Activated naive CD4-positive, alpha-beta T cell treated with anti-CD3 and anti-CD28 coated beads for 36 hours (primary cell): ENCODE measurements at places on chromosomes 6 and 20. TPM values are rescaled to one million over a fixed set of nuclear protein-coding genes. Genes with fewer than 3 reads are reported as not detected.

SUMO4 gene
- total RNA-seq = 5.9 TPM

DNA sequence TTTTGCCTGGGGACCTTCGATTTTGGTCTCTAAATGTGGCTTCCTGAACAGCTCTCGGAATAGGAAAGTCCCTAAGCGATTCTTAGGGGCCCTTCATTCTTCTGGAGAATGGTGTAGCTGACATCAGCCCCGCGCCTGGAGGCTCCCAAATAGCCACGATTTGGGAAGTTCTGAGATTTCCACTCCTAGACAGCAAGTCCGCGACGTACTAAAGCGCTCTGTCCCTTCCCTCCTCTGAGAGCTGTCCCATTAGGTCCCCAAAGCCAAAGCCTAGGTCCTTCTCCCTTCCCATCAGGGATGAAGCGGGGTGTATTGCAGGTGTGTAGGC is 756 bp downstream of the MOXD1 start:
- no peak for DNase-seq

DNA sequence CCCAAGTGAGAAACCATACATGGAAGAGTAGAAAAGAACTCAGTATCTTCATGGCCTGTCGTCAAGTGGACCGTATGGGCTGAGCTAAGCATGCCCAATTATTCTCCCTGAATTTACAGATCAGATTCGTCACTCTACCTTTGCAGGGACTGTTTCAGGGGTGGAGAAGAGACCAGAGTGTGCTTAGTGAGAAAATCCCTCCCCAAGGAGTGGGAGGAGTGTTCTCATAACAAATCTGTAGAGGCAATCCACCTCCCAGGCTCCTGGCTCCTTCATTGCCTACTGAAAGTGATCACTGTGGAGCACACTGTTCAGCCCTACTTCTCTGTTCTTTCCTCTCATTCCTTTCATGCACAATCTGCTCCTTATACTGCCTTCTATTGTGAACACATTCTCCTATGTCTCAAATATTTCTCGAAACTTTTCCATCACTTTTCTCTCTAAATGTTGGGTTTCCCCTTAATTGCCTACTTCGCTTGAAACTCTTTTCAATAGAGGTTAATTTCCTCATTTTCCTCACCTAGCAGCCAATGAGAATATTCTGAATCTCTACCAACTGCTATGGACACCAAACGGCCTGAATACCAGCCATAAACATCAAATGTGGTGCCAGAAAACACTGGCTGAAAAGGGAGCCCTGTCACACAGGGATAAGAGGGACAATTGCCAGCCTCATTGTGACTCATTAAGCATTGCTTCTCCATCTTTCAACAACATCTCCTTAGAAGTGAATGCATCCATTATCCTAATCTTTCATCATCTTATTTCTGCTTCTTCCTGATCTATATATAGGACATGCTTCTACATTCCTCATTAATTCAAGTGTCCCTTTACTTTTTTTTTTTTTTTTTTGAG is 398.3 kb downstream of the UTRN start:
- no peak for DNase-seq

DNA sequence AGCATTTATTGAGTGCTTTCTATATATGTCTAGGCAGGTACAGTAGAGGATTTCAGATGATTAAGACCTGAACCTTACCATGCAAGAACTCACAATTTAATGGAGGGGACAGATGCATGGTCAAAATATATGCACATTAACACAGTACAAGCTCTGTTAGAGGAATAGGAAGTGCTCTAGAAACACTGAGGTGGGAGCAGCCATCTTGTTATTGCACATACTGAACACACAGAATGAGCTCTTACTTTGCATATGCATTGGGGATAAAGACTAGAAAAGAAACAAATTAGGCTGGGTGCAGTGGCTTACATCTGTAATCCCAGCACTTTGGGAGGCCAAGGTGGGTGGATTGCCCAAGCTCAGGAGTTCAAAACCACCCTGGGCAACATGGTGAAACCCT is 438.3 kb downstream of the UTRN start:
- DNase-seq = no peak

HDGFL1 gene
- not detected for total RNA-seq

GRCh38 chr20:50151034-50151743 is 2.3 kb downstream of the PEDS1 start:
- no peak for DNase-seq

DNA sequence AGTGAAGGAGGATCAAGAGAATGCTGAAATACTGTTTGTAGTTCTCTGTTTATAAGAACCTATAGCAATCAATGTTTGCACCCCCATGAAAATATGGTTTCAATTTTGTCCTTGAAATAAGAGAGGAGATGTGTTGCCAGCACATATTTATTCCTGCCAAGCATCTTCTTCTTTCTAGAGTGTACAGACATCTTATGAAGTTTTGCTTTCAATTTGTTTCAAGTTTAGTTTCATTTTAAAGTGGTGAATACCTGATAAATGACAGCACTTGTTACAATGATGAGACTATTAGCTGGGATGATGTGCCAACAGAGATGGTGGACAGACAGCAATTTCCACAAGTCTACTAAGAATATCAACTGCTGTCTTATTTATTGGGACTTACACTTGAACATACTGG is 39.2 kb upstream of the CENPW start:
- no peak for DNase-seq

- DNase-seq = no peak
Measured at GRCh38 chr6:53043581-53043980, 21.6 kb upstream of the FBXO9 start.

- DNase-seq = no peak
Measured at GRCh38 chr6:156633291-156633690, 143.9 kb upstream of the ARID1B start.

DNA sequence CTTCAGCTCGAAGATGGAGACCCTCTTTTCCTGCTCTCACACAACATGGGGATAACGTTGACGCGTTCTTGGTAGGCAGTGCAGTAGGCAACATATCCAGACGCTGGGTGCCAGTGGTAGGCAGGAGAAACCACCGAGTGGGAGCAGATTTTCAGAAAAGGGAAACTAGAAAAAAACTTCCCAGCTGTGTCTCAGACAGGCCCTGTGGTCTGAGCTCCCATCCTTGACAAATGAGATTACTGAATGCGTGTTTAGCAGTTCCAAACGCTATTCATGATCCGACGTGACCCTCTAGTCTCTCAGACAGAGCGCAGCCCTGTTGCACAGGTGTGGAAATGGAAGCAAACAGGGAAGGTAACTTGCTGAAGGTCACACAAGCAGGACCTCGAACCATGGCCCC is 83.9 kb upstream of the DUSP22 start:
- DNase-seq = no peak

DNA sequence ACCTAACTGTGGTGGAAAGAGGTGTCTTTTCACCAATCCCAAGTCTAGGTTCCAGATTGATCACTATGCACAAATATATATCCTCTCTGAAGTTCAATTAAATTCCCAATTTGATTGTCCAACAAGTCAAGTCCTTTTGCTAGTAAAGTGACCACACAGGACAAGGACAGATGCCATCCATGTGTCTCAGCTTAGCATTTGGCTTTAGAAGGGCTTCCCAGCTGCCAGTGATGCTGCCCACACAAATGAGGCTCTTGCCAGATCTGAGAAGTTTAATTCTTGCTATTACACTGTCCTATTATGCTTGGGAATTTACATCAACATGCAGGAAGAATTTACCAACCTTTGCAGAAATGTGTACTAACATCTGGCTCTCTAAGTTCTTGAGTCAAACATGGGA is 108.5 kb downstream of the COL9A1 start:
- no peak for DNase-seq
